Activated T-helper 17 cell treated with anti-CD3 and anti-CD28 coated beads, Interleukin-2, amount 50 U/mL, for 72 hours (primary cell): ENCODE measurements at places on chromosomes 3 and 15. TPM values are rescaled to one million over a fixed set of nuclear protein-coding genes. Genes with fewer than 3 reads are reported as not detected.

GRCh38 chr3:115666920-115667737 lies 43.8 kb downstream of the GAP43 start:
- ATAC-seq: peak; percentile 90

GRCh38 chr15:66211670-66212562 lies 41.6 kb downstream of the MEGF11 start:
- ATAC-seq: peak; percentile 24

Gene IL17RD
- 0.48 TPM for total RNA-seq

GRCh38 chr3:145286937-145287336 lies 874.0 kb downstream of the PLOD2 start:
- ATAC-seq: no peak

Gene SLC15A2
- total RNA-seq: 7.5 TPM

Gene ADGRG7
- not detected for total RNA-seq

DNA sequence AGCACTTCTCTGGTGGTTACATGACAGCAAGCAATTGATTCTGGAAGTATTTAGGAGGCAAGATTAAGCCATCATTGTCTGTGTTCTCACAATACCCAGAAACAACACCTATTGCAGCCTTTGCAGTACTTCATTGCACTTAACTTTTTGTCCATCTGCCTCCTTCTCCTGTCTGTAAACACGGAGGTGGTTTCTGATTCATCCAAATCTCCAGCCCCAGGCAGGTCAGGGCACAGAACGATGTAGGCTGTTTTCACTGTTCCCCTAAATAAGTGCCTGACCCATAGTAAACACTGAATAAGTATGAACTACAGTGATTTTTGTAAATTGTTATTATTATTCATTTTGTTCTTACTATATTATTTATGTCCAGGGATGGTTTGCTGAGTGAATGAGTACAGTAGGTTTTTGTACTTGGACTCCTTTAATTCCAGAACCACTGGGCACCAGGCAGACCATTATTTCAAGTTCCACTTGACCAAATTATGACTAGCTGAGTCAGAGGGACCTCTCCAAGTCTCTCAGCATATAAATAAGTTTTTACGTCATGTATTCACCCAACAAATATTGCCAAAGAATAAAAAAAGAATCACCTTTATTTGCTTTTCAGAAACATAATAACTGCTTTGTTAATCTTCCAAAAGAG lies 283.3 kb upstream of the TRIM42 start:
- ATAC-seq: no peak
